Stimulated activated memory B cell treated with anti-CD40 and anti-IgM and Interleukin-4, amounts not matched to agents 10 μg/mL and 1 μg/mL and 100 μg/mL, for 72 hours (primary cell): ENCODE measurements at places on chromosomes 1 and 21.

- H3K4me3 ChIP-seq: no peak overlapping the region
- peaks cover under 1% of the 10 kb centered on the region for H3K4me1 ChIP-seq
- H3K27ac ChIP-seq: no peak overlapping the region
- H3K27me3 ChIP-seq: no peaks in the 10 kb centered on the region
- H3K36me3 ChIP-seq: no peaks in the 10 kb centered on the region
- no peak for ATAC-seq
Measured at GRCh38 chr1:91596474-91596873, 95.8 kb downstream of the CDC7 start.

GRCh38 chr1:4306559-4307467, 347.6 kb upstream of the AJAP1 start:
- H3K36me3 ChIP-seq: no peaks in the 10 kb centered on the region
- H3K27me3 ChIP-seq: peaks cover 15% of the 10 kb centered on the region
- no peak overlapping the region for H3K27ac ChIP-seq

DNA sequence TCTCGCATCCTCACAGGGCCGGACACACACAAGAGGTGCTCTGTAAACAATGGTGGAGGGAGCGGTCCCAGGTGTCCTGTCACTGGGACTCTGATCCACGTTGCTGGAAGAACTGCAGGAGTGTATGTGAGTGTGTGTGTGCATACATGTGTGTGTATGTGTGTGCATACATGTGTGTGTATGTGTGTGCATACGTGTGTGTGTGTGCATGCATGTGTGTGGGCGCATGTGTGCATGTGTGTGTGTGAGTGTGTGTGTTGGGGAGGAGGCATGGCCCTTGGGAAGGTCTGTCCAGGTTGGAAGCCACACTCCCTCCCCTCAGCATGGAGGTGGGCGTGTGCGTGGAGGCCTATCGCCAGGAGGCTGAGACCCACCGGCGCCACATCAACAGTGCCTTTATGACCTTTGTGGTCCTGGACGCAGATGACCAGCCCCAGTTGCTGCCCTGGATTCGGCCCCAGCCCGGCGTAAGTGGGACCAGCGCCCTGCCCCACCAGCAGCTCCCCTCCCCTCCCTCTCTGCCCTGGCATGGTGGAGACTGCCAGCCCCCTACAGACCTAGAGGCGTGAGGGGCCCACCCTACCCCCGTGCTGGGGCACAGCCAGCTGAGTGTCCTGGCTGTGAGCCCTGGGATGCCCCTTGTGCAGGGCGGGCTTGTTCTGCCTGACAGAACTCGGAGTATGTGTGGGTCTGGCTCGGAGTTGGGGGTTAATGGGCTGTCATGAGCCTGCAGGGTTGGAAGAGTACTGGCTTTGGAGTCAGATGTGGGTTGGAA, 22.2 kb downstream of the FAM151A start:
- H3K27me3 ChIP-seq: no peaks in the 10 kb centered on the region
- peak; percentile 6 for ATAC-seq
- H3K36me3 ChIP-seq: no peaks in the 10 kb centered on the region

DNA sequence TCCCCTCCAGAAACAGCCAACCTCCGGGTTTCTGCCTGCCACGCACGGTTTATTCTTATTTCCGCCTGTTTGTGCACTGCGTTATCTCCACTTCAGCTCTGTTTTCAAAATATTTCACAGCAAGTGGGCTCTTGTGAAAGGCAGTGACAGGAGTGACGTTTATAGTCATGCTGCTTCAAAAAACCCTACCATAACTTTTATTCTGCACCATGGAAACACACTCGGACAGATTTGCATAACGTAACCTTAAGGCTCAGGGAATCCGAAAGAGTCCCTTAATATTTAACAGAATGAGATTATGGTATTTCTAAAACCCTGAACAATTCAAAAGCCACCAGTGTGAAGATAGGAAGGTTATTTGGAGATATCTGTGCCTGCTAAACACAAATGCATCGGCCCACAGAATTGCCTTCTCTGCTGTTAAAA, 782 bp upstream of the SDE2 start:
- peaks cover 77% of the 10 kb centered on the region for H3K4me1 ChIP-seq
- peaks cover 19% of the 10 kb centered on the region for H3K36me3 ChIP-seq
- peak overlapping the region; percentile 99 for H3K4me3 ChIP-seq
- H3K27me3 ChIP-seq: no peaks in the 10 kb centered on the region
- peak overlapping the region; percentile 92 for H3K27ac ChIP-seq

- no peak for ATAC-seq
- peaks cover 10% of the 10 kb centered on the region for H3K4me1 ChIP-seq
- no peak overlapping the region for H3K27ac ChIP-seq
- H3K4me3 ChIP-seq: no peak overlapping the region
Measured at GRCh38 chr1:183882335-183883167, 77.6 kb downstream of the RGL1 start.

DNA sequence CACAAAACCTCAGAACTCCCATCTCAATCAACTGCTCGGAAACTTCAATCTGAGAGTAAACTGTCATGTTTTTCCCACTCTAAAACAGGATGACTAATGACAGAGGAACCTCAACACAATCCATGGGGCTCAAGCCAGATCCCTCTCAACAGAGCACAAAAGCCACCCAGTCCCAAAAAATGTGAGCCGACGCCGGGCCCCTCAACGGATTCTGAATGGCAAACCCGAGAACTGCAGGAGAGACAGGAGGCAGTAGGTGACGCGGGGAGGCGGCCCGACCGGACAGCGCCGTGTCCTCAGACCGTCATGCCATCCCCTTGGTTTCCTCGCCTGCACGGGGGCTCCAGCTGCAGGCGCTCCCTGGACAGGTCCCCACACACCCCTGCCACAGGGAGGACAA, 53.4 kb downstream of the SSBP3 start:
- no peak overlapping the region for H3K4me3 ChIP-seq
- no peaks in the 10 kb centered on the region for H3K36me3 ChIP-seq
- H3K27ac ChIP-seq: no peak overlapping the region
- H3K27me3 ChIP-seq: peaks cover 16% of the 10 kb centered on the region
- peaks cover 20% of the 10 kb centered on the region for H3K4me1 ChIP-seq

DNA sequence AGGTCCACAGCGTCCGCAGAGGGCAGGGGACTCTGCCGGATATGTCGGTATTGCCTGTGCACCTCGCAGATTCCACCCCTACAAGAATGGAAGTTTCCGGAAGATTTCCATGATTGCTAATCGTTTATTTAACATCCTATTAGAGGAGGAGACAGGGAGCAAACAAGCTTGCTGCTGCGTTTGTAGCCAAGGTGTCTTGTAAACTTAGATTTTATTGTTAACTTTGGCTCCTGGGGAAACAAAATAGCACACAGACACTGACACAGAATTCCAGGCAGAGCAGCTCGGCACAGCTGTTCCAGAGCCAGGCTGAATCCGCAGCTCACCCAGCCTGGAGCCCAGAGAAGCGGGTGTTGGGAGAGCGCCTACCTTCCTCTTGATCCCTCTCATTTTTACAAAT, 75.7 kb downstream of the AJAP1 start:
- H3K27ac ChIP-seq: no peak overlapping the region
- H3K4me1 ChIP-seq: no peaks in the 10 kb centered on the region
- peaks cover 20% of the 10 kb centered on the region for H3K27me3 ChIP-seq
- no peak for ATAC-seq
- H3K36me3 ChIP-seq: no peaks in the 10 kb centered on the region
- no peak overlapping the region for H3K4me3 ChIP-seq

GRCh38 chr1:167910530-167910929, 3.4 kb downstream of the ADCY10 start:
- H3K4me3 ChIP-seq: no peak overlapping the region
- no peak overlapping the region for H3K27ac ChIP-seq
- no peaks in the 10 kb centered on the region for H3K4me1 ChIP-seq
- peaks cover 3% of the 10 kb centered on the region for H3K36me3 ChIP-seq
- no peaks in the 10 kb centered on the region for H3K27me3 ChIP-seq

DNA sequence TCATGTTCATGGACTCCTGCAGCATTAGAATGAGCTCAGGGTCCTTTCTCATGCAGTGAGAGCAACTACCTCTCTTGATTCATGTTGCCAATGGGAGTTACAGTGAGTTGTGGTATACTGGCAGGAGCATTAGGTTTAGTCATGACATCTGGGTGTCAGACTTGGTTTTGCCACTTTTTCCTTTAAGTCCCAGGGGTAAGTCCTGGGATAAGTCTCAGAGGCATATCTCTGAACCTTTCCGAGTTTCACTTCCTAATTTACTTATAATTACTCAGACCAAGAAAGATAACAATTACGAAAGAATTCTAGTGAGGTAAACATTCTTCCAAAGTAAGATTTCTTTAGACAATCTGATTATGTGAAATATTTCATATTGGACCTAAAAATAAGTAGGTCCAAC, 606.0 kb downstream of the SMYD3 start:
- H3K36me3 ChIP-seq: peaks cover 57% of the 10 kb centered on the region
- peak; percentile 55 for ATAC-seq
- H3K27me3 ChIP-seq: no peaks in the 10 kb centered on the region
- peaks cover 33% of the 10 kb centered on the region for H3K4me1 ChIP-seq
- H3K27ac ChIP-seq: peak overlapping the region; percentile 3
- no peak overlapping the region for H3K4me3 ChIP-seq

DNA sequence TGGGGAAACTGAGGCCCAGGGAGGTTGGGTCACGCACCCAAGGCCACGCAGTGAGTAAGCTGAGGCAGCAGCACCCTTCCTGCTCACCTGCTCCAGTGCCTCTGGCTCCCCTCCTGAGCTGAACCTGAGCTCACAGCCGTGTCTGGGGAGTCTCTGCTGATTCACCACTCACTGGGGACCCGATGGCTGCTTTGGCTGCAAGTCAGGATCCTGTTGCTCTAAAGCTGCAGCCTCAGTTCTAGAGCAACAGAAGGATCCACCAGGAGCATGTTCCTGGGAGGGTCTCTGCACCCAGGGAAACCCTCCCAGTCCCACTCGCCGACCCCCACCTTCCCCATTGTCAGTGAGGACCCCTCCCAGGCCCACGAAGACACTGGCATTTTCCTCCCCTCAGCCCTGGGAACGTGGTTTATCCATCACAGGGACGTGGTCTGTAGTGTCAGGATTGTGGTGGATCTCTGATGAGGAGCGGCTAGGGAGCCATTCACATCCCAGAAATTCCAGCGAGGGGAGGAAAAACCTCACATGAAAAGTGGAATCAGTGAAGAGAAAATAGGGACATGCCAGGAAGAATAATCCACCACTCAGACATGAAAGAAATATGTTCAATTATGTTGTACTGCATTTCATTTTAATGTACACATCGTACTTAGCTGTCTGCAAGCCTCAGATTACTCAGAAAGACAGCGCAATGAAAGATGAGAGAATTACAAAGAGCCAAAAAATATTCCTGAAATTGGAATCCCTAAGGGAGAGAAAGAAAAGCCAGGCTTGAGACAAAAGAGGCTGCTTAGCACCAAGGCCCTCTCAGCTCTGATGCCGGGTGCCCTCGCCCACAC, 447.2 kb downstream of the MATN1 start:
- H3K27me3 ChIP-seq: peaks cover 33% of the 10 kb centered on the region
- H3K4me1 ChIP-seq: no peaks in the 10 kb centered on the region
- no peaks in the 10 kb centered on the region for H3K36me3 ChIP-seq
- no peak overlapping the region for H3K4me3 ChIP-seq
- no peak for ATAC-seq

DNA sequence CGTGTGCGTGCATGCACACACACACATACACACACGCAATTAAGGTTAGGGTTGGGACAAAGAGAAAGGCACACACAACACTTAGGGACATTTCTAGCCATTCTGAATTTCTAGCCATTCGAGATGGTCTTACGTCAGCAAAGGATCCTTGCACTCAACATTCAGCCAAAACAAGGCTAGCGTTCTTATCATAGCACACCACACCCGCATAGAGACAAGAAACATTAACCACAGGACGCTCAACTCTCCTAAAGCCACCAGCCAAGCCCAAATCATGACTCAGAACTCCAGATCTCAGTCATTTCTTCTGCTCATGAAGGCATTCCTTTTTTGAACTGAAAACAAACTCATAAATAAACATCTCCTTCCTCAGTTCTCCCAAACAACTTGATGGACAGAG, 106.8 kb downstream of the LMO4 start:
- no peaks in the 10 kb centered on the region for H3K36me3 ChIP-seq
- no peak overlapping the region for H3K4me3 ChIP-seq
- H3K4me1 ChIP-seq: peaks cover 7% of the 10 kb centered on the region
- H3K27me3 ChIP-seq: no peaks in the 10 kb centered on the region

DNA sequence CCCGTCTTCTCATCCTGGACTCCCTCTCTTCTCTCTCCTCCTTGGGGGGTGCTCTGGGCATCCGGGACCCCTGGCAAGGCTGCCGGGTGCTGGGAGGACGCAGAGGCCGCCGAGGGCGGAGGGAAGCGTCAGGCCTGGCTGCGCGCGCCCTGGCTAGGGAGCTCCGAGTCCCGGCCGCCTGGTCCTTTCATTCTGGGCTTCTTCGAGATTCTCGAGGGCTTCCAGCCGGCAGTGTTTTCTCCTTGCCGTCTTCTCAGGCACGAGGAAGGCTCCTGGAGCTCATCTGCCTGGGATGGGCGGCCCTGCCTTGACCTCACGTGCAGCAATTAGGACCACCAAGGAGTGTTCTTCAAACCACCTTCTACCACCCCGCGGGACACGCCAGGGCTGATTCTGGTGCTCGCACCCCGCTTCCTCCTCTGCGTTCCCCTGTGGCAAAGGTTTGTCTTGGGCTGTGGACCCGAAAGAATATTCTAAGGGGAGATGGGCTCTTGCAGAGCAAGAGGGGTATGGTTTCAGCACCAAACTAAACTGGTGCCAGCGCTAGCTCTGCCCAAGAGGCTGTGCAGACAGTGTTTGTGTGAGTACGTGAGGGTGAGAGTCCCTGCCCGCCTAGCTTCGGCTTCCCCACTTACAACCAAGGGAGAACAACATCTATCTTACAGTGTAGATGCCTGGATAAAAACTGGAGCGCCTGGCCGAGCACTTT, 36.5 kb downstream of the PIK3CD start:
- H3K27me3 ChIP-seq: no peaks in the 10 kb centered on the region
- H3K36me3 ChIP-seq: peaks cover 36% of the 10 kb centered on the region
- H3K4me1 ChIP-seq: peaks cover 77% of the 10 kb centered on the region
- ATAC-seq: peak; percentile 6
- H3K4me3 ChIP-seq: peak overlapping the region; percentile 85

DNA sequence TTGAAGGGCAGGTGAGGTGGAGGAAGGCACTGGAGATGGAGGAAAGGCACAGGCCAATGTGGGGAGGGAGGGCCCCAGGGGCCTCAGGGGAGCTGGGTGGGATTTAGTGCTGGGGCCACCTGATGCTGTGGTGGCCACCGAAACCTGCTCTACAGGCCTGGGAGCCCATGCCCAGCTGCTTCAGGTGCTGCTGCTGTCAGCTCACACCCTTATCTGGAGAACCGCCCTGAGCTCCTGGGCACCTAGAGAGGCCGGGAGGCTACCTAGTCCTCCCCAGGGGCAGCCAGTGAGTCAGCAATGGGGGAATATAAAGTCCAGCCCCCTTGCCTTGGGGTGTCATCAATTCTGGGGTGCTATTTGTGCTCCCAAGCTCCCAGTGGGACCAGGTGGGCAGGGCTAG, 12.2 kb downstream of the FAM131C start:
- peaks cover 13% of the 10 kb centered on the region for H3K36me3 ChIP-seq
- ATAC-seq: no peak
- no peak overlapping the region for H3K27ac ChIP-seq
- H3K27me3 ChIP-seq: peaks cover 52% of the 10 kb centered on the region
- H3K4me3 ChIP-seq: no peak overlapping the region
- peaks cover 12% of the 10 kb centered on the region for H3K4me1 ChIP-seq
